ENCODE measurements at places on chromosomes 5 and 9. TPM values are rescaled to one million over a fixed set of nuclear protein-coding genes. Genes with fewer than 3 reads are reported as not detected.
A peak's percentile ranks its signal among the peaks of the same experiment; 100 is the strongest.

DNA sequence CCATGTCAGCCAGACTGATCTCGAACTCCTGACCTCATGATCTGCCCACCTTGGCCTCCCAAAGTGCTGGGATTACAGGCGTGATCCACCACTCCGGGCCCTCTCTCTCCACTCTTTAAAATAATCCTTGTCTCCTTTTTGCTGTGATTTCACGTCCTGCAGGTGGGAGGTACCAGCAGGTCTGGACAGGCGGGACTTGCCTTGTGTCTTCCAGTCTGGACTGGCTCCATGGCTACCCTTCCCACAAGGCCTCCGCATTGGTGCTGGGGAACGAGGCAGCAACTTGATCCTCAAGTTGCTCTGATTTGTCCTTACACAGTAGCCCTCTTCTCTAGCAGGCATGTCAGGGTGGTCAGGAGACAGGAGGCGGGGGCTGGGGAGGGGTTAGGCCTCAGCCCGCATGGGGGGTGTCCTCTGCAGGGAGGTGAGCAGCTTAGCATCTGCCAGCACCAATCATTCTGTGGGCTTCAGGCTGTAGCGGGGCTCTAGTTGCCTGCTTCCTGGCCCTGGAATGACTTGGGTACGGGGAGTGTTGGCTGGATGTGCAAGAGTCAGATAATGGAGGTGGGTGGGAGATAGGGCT lies 54.3 kb downstream of the TENT4A start:
- no peak for DNase-seq

DNA sequence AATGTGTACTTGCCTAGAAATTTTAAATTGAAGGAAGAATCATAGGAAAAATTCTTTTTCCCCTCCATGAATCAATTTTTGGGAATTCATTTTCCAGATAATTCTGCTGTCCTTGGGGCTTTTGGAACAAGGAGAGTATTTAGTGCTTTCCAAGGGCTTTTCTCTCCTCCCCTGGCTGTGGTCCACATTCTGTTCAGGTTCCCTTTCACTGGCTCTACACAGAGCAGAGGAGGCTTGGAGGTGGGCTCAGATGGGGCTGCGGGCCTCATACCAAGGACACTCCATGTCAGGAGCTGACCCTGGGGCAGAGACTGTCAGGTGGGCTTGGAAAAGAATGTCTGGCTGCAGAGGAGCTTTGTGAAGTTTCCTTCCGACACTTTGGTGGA lies 128.1 kb downstream of the GADD45G start:
- no peak for DNase-seq

Gene LCN12
- 1.2 TPM for total RNA-seq

Gene ANKRD33B
- total RNA-seq = 0.49 TPM

DNA sequence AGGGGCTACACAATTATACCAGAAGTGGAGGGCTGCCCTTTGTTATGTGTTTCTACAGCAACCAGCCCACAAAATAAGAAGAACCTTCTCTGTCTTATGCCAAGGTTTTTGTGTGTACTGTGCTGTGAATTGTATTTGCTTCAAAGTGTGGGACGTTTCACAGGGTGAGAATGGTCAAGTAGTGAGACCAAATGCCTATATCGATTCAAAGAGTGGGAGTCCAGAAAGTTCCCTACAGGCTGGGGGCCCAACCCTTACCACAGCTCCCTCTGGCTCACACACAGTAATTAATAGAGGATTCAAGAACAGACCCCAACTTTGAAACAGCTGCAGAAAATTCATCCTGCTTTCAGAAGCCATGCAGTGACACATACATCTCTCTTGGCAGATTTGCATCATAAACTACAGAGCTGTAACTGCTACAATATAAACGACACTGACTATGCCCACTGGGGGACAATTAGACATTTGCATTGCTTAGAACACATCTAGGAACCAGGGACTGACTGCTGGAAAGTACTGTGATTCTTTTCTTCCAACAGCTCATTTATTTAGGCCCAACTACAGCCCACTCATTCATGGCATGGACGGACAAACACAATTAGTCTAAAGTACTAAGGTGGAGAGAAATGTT lies 12.8 kb downstream of the ENC1 start:
- no peak for DNase-seq

DNA sequence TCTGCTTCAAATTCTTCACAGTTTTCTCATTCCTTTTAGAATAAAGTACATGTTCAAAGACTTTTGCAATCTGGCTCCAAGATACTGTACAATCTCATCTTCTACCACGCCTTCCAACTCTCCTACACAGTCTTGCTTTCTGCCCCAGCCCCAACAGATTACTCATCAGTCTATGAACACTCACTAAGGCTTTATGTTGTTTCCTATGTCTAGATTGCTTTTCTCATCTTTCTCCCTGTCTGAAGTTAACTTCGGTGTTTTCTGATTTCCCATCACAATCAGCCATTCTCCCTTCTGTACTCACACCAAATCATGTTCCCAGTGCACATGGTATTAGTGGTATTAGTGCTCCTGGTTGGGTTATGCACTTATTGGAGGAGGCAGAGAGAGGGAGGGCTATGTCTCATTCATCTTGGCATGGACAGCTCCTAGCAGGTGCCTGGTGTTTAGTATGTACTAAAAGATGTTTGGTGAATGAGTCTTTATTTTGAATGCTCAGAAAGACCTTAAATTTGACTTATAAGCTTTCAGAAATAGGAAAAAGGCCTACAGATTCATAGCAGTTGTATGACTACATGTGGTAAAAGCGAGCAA lies 44.0 kb upstream of the ZNF608 start:
- DNase-seq = peak; percentile 18

DNA sequence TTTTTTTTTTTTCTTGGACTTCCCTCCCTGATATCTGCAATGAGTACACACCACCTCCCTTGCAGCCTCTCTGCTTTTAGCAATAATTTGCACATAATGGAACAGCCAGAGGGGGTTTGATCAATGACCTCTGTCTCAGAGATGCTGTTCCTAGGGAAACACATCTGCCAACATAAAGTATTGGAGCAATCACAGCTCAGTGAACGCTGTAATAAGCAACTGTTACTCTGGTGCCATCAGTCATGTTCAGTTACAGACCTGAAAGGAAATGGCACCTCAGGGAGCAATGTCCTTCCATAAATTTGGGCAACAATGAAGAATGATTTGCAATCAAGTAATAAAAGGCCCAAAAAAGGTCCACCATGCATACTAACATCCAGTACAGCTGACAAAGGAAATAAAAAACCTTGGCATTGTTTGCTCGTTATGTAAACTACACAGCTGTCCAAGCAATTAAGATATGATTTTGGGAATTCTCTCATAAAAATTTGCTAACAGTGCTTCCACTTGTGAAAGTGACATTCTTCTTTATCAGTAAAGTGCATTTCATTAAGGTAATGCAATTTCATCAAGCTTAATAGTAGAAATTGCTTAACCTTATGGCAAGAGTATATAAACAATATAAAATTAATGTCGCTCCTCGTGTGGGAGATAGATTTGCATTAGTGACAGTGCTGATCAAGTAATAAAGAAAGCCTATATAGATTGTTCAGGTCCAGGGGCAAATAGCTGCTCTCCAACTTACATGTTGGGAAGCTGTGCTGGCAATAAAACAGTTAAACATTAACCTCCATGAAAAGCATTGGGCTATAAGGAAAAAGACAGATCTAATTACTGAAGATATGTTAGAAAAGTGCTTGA lies 167.8 kb downstream of the RASEF start:
- DNase-seq = no peak

DNA sequence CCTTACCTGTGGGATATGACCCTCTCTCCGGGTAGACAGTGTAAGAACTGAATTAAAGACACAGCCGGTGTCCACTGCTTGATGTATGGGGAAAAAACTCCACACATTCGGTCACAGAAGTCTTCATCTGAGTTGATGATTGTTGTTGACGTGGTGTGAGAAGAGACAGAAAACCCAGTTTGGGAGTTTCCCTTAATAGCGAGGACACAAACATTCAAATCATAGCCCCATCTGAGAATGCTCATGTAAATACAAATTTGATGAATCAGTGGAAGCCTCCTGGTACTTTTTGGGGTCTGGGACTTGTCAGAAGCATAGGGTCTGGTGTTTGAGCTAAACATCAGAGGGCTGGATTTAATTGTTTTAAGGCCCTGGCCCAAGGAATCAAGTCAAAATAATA lies 11.0 kb downstream of the HAVCR1 start:
- DNase-seq = no peak

- DNase-seq = peak; percentile 74
These were observed 17.4 kb downstream of the MGAT1 start for GRCh38 chr5:180785121-180785781.

DNA sequence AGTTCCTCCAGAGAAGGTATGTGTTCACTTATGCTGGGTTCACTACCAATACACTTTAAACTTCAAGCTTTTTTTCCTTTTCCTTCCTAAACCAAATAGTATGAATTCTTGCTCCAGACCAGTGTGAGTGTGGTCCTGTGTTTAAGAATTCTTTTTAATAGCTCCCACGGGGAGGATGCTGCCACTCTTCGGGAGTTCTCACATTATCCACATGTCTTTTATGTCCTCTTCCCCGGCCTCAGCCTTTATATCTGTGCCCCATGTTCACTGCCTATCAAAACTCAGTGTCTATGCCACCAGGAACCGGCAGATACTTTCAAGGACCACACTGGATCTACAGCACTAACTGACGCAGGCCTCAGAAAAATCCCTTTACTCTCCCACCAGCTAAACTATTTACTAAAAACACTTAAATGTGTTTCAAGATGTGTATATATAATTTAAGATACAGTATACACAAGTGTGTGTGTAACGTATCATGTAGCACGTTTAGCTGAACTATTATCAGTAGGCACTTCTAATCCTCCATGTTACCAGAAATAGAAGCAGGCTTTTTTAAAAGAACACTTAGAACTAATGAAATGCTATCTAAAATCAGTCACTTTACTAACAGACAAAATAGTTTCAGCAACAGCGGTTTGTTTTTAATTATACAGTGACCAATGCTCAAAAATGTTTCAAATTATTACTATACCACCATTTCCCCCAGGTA lies 88.0 kb downstream of the PLPP1 start:
- DNase-seq = no peak

DNA sequence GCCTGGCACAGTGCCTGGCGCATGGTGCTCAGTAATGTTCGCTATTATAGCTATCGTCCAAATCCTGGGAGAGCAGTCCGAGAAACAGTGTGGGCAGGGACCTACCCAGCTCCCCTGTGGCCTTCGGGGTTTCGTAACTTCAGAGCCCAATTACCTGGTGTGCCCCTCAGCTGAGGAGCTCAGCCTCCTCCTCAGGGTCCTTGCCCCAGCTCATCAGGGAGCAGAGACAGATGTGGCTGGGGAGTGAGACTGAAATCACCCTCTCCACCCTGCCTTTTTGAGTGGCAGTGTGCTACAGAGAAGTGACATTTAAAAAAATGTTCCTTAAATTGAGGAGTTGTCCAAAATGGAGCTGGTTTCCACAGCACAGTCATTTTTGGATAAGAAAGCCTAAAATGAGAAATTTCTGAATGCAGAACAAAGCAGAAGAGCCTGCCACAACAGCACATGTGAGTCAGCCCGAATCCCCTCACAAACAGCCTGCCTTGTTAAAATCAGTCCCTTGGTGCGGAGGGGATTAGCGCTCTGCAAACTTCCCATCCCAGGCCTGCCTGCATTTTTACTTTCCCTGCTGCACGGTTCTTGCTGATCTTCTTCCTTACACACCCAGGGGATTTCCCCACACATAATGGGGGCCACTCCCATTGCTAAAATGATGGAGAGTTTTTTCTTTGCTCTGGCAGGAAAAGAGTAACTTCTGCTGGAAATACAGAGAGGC lies 78.1 kb upstream of the PITX1 start:
- DNase-seq = no peak

DNA sequence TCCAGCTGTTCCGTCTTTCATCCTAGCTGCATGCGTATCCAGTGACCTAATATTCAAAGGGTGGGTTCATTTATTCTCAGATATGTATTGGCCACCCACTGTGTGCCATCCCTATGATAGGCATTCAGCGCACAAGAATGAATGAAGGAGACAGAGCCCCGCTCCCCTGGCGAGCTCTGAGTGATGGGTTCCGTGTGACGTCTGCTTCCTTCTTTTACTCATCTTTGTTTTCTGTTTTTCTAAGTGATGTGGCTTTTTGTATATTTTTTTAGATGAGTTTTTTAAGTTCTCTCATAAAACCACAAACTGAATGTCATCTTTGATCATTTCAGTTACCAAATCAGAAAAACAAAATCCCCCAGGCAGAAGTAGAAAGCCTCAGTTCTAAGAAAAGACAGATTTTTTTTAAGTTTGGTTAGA lies 168.3 kb upstream of the OTULINL start:
- DNase-seq = no peak

GRCh38 chr5:67291671-67292070 lies 95.1 kb upstream of the CD180 start:
- DNase-seq = no peak

DNA sequence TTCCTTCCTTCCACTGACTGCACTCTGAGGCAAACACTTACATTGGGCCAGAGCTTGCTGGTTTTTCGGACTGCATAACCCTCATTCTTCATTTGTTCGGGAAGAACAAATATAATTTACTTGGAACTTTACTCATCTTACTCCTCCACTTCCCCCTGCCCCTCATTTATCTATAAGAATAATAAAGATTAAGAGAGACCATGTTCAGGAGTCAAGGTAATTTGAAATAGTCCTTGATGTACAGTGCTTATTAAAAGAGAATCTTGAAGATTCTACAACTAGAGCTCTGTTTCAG lies 65.6 kb downstream of the BASP1 start:
- no peak for DNase-seq
